HT1080 (cell line): ENCODE measurements at places on chromosomes 6 and 20.

GRCh38 chr6:21538186-21538798 is 55.3 kb upstream of the SOX4 start:
- peak; percentile 81 for DNase-seq

DNA sequence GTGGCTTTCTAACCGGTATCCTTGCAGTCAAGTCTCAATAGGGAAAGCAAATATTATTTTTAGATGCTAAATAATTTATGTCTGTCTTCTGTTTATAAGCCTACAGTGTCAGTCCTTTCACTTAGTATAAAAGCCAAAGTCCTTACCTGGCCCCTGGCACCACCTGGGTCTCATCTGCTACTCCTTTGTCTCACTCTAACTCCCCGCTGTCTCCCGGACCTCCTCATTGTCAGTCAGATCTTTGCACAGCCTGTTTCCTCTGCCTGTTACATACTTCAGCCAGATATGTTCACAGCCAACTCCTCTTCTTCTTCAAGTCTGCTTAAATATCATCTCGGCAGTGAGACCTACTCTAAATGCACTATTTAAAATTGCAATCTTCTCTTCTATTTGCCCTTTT is 84.2 kb downstream of the THEMIS start:
- DNase-seq, result no peak

DNA sequence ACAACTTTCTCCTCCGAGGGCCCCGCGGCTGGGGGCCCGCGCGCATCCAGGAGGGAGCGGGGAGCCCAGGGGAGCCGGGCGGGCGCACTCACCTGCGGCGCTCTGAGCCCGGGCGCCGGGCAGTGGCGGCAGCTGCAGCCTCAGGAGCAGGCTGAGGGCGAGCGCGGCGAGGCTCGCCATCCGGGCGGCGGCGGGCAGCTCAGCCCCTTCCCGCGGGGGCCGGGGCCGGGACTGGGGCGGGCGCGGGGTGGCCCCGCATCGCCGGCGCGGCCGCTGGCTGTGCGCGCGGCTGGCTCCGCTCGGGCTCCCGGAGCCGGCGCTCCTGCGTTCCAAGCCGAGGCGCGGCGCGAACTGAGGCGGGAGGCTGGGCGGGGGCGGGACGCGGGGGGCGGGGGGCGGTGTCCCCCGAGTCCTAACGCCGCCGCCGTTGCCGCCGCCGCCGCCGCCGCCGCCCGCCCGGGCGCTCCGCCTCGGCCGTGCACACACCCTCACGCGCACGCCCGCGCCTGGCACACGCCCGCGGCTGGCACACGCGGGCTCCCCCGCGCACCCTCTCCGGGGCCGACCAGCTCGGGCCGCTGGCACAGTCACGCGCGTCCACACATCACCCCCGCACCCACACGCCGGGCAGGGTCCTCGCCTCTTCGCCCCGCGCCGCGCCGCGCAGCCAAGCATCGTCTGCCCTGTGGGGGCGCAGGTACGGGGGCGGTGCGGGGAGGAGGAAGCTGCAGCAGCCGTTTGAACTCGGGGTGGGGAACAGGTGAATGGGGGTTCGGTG is at the start of gene PTPRT:
Gene PTPRT, minus strand, starts transcription at position 353 of the 778 bp plus-strand sequence. Its CDS starts 173 bp downstream, at position 180.
- no peak for DNase-seq

DNA sequence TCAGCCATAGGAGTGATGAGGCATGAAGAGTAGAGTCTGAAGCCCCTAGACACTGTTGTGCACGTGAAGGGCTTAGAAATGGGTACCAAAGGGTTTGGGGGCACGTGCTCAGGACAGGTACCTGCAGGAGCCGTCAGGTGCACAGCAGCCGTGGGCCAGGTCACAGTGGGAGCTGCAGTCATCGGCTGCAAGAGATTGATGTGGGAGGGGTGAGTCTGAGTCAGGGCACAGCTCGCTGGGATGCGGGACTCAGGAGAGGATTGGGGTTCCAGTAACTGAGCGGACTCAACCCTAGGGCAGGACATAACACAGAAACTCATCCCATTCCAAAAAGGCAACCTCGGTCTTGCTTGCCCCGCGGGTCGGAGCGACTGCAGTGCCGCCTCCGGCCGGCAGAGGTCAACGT is 1.1 kb downstream of the DLK2 start:
- no peak for DNase-seq

- peak; percentile 25 for DNase-seq
Observed at GRCh38 chr6:134657751-134658527, 292.0 kb downstream of the ALDH8A1 start.

DNA sequence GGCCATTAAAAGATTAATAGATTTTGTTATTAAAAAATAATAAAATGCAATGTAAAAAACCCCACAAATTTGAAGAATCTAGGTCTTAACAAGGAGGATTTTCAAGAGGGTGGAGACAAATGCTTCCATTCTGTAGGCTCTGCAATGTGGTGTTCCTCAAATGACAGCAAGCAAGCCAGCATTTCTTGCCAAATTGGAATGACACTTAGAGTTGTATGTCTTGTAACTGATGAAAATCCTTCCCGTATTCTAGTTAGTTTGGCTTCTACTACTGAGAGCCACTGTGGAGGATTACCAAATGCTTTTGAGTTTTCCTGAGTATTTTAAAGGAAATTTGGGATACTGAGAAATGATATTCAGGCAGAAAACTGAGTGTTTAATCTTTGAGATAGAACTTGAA is 1225.5 kb upstream of the CITED2 start:
- no peak for DNase-seq

- no peak for DNase-seq
Observed at GRCh38 chr6:132811276-132811675, 3.1 kb upstream of the RPS12 start.

DNA sequence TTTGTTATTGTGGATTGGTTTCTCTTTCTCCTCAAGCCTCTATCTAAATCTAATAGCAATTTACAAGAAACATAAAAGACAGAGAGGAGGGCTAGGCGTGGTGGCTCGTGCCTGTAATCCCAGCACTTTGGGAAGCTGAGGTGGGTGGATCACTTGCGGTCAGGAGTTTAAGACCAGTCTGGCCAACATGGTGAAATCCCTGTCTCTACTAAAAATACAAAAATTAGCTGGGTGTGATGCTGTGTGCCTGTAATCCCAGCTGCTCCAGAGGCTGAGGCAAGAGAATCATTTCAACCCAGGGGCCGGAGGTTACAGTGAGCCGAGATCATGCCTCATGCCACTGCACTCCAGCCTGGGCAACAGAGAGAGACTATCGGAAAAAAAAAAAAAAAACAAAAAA is 46.6 kb downstream of the SLC2A12 start:
- no peak for DNase-seq

- DNase-seq, result peak; percentile 4
Observed at GRCh38 chr20:8664778-8665177, 404.1 kb upstream of the PLCB4 start.

DNA sequence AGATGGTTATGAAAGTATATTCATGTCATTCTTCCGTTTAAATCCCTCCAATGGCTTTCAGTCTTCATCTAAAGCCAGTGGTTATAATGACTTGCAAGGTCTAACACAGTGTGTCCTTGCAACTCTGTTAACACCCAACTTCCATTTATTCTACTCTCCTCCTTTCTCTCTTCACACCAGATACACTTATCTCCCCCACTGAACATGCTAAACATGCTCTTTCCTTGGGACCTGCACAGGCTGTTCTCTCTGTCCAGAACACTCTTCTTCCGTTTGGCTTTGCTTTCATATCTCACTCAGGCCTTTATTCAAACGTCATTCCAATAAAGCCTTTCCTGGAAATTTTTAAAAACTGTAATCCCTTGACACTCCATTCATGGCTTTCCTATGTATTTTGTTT is 91.5 kb downstream of the EPHA7 start:
- no peak for DNase-seq

DNA sequence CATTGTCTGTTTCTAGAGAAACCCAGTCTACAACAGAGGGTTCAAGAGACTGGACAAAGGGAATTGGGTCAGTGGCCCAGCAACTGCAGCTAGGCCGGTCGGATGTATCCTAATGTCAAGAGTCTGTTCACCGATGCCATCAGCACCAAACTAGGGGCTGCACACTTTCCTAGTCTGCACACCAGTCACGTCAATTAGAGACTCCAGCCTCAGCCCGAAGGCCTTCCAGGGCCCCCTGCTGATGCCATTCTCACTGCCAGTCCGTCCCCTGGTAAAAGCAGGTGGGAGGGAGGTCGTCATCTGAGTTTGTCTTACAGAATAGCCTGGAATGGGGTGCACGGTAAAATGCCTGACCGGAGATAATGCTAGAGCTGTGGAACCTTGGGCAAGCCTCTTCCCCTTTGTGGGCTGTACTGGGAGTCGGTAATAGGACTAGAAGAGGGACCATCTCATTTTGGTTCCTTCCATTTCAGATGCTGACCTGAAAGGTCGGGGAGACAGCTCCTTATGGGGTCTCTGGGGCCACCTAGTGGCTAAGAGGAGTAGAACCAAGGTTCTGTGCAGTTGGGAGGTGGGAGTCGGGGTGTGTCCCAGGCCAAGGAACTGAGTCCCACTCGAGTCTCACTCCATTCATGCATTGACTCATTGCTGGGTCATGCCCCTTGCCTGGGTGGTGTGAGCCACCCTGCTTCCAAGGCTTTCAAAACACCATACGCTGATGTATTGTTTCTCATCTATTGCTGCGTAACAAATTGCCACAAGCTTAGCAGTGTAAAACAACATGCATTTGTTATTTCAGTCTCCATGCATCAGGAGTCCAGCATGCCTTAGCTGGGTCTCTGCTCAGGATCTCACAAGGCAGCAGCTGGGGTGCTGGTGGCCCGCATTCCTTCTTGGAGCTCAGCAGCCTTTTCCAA is 5.1 kb downstream of the SOX12 start:
- peak; percentile 67 for DNase-seq
